ENCODE measurements at places on chromosomes 5 and 9.
A peak's percentile ranks its signal among the peaks of the same experiment; 100 is the strongest.

DNA sequence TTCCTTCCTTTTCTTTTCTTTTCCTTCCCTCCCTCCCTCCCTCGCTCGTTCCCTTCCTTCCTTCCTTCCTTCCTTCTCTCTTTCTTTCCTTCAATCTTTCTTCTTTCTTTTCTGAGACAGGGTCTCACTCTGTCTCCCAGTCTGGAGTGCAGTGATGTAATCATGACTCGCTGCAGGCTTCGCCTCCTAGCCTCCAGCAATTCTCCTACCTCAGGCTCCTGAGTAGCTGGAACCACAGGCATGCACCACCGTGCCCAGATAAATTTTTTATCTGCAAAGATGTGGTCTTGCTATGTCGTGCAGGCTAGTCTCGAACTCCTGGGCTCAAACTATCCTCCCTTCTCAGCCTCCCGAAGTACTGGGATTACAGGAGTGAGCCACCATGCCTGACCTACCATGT is 81.4 kb downstream of the SPATA31C2 start:
- DNase-seq, result no peak

DNA sequence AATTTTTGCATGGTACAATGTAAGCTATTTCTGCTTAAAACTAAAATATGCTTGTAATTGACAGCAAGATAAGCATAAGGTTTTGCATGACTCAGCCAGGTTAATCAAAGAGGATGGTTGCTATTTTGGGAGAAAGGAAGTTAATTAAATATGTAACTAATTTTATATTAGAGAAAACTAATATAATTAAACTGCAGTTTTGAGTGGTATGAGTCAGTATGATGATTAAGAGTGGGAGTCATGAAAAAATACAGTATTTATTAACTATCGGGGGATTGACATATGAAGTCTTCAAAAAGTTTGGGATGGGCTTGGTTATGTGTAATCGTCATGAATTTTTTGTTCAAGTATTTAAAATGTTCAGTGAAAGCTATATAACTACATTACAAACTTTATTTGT is 54.0 kb upstream of the CDK20 start:
- DNase-seq, result no peak

DNA sequence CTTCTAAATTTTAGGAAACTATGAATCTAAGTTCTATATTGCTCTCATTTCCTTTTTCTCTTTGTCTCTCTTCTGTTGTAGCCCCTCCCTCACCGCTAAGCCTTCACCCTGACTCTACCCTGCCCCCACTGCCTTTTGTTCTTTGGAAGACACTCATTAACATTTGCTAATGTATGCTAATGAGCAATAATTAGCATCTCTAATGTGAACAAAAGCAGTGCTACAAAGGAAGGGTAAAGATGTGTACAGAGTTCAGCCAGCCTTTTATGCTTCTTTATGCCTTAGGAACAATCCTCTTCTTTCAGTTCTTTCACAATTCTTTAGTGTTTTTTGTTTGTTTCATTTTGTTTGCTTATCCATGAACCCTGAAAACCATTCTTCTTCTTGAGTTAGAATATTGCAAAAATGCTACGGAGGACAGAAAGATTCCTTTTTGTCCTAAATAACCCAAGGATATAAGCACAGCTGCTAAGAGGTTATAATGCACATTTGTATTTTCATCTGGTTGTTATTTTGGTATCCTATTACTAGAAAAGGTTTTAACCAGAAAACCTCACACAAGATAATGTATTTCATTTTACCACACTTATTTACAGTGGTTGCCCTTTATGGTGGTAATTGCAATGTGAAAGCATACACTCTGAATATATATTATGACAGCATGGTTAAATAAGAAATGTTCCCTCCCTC is 159.3 kb downstream of the TMC1 start:
- DNase-seq, result no peak

- DNase-seq, result no peak
Observed at GRCh38 chr5:95816341-95816740, 6.2 kb downstream of the GLRX start.

DNA sequence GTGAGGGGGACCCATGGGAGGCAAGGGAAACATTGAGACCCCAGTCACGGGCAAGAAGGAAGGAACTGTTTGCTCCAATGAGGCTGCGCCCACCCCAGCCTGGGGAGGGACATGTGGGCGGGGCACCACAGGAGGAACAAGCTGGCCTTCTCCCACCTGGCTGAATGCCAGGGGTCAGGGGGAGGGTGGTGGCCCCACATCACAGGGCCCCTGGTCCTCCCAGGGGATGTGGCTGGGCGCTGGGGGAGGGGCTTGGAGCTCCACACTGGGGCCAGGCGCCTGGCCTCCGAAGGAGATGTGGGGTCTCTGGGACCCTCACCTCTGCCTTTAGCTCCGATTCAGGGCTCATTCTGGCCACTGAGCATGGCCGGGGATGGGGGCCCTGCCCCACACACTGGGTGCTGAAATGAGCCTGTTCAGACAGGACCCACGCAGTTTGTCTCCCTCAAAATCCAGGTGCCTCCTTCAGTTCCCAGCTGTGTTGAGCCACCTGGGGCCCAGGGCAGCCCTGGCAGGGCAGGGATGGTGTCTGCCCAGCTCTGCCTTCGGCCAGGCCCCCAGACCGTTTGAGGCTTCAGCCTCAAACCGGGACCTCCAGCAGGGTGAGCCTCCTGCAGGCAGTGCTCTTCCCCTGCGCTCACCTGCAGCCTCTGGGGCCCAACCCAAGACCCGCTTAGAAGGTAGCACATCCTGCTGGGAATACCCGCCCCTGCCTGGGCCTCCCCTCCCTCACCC is 33.2 kb upstream of the NOTCH1 start:
- peak; percentile 18 for DNase-seq

DNA sequence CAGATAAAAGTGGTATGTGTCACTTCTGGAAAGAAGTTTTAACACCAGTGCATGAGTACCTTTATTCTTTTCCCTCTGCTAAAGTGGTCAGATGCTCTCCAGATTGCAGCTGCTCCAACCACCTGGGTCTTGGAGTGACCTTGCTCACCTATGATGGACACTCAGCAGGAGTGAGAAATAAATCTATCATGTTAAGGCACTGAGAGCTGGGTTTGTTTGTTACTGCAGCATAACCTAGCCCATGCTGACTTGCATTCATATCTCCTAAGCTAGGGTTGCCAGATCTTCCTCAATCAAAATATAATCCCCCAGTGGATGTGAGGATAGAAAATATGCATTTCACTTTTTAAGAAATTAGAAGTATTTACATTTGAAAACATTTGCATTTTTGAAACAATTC is 295.9 kb downstream of the AGTPBP1 start:
- no peak for DNase-seq

GRCh38 chr5:106288979-106289378 is 1381.8 kb downstream of the EFNA5 start:
- DNase-seq, result no peak

- DNase-seq, result no peak
Observed at GRCh38 chr5:10475931-10476676, 34.4 kb downstream of the ROPN1L start.

GRCh38 chr5:56545016-56545415 is 270.3 kb upstream of the MAP3K1 start:
- DNase-seq, result no peak

GRCh38 chr5:35324679-35325078 is 94.4 kb upstream of the PRLR start:
- DNase-seq, result no peak

- DNase-seq, result no peak
Observed at GRCh38 chr9:32742296-32742695, 41.0 kb upstream of the TMEM215 start.

DNA sequence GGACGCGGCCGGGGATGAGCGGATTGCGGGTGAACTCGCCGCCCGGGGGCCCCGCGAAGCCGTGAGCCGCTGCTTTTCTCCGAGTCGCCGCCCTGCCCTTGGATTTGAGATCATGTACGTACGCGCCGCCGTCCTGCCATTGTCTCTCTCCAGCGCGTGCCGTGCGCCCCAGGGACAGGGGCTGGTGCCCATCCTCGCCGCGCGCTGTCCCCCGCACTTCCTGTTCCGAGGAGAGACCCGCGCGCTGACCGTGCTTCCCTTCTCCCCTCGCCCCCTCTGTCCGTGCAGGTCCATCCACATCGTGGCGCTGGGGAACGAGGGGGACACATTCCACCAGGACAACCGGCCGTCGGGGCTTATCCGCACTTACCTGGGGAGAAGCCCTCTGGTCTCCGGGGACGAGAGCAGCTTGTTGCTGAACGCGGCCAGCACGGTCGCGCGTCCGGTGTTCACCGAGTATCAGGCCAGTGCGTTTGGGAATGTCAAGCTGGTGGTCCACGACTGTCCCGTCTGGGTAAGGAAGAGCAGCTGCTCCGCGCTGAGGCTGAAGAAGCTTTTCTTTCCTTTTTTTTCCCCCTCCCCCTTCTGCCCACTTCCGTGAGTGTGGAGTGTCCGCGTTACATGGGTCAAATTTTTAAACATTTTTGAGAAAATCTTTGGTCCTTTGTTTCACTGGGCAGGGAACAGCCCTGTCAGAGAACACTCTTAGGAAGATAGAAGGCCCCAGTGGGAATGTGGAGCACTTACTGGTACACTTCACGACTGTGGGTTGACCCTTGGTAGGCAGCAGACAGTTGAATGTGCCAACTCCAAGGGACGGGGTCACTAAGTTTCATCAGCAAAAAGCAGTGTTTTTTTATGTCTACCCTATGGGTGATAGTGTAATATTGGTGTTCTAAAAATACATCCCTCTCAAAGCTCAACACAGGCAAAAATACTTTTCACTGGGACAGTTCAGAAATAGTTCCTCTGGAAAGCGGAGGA is 727 bp downstream of the RHOBTB3 start:
- peak; percentile 39 for DNase-seq

DNA sequence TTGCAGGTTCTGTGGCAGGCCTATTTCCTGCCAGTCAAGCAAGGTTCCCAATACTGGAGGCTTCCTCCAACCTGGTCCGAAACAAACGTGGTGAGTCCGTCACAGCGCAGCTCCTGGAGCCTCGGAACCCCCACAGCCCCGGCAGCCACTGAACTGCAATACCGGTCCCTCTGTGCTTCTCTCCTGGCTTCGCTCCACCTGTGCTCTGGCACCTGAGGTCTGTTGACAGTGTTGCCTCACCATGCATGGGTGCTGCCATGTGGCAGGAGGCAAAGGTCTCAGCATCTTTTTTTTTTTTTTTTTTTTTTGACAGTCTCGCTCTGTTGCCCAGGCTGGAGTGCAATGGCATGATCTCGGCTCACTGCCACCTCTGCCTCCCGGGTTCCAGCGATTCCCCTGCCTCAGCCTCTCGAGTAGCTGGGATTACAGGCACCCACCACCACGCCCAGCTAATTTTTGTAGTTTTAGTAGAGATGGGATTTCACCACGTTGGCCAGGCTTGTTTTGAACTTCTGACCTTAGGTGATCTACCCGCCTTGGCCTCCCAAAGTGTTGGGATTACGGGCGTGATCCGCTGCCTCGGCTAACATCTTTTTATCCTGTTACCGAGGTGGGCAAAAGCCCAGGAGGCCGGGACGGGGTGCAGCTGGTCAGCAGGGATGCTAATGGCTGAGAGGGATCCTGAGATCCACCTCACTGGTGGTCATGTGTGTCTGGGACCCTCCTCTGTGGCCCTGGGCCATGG is 57.1 kb upstream of the RNU6ATAC start:
- no peak for DNase-seq

DNA sequence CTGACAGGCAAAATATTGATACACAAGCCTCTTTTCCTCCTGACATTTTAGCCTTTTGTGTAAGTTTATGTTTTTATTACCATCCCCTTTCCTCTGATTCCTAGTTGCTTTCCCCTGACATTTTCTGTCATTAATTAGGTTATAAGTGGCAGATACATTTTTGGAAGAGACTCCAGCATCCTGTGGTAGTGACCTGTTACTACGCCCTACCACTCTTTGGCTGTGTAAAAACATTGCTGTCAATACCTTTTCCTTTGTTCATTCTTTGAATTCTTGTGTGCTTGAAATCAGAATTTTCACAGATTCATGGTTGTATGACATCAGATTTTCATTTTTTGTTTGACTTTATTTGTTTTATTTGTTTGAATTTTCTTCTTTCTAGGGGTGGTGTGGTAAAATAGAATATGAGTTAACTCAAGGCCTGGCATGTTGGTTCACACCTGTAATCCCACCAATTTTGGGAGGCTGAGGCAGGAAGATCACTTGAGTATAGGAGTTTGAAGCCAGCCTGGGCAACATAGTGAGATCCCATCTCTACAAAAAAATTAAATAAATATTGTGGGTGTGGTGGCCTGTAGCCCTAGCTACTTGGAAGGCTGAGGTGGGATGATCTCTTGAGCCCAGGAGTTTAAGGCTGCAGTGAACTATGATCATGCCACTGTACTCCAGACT is 43.4 kb downstream of the UBE2R2 start:
- DNase-seq, result no peak

DNA sequence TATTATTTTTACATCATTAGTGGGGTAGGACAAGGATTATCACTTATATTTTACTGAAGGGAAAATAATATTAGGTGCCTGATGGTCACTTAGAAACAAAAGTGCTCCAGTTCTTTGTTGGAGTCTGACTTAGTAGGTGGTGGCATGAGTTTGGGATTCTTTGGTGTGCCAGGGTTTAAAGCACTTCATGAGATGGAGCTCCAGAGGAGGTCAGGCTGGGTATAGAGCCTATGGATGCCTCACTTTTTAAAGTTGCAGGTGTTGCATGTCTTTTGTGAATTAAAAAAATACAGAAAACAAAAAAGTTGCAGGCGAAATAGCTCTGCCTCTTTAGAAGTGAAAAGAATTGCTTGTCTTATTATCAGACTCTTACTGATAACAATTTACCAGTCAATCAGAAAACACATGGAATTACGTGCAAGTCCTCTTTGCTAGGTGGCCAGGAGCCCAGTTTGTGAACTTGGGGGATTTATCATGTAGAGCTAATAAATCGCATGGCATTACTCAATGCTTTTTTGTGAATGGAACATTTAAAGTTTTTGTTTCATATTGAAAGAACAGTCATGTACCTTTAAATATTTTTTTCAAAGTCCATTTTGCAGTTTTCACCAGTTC is 1.6 kb downstream of the ITK start:
- no peak for DNase-seq

GRCh38 chr5:53392073-53392472 is 88.4 kb upstream of the FST start:
- DNase-seq, result no peak

- no peak for DNase-seq
Observed at GRCh38 chr5:62707563-62707962, 128.9 kb downstream of the LRRC70 start.

DNA sequence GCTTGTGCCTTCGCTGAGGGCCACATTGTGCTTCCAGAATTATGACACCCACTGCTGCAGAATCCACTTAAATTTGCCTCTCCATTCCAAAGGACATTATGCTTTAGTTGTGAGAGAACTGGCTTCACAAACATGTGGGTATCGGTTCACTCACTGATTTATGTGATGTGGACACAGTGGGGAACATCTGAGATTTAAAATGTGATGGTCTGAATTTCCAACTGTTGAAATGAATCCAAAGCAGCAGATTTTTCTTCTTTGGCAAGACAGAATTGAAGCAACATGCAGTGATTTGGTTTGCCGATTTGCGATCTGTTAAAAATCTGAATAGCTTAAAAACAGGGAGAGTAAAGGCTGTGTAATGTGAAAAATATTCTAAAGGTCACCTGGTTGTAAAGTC is 20.3 kb downstream of the PCSK5 start:
- no peak for DNase-seq

- no peak for DNase-seq
Observed at GRCh38 chr5:167595196-167595595, 696.2 kb upstream of the WWC1 start.
